Activated naive CD8-positive, alpha-beta T cell treated with anti-CD3 and anti-CD28 coated beads, Interleukin-2, amount 50 U/mL, for 24 hours (primary cell): ENCODE measurements at places on chromosomes 2 and 18.

- DNase-seq = no peak
Measured at GRCh38 chr2:216661639-216662375, 28.6 kb downstream of the IGFBP2 start.

GRCh38 chr2:20619624-20620024, 31.3 kb downstream of the HS1BP3 start:
- DNase-seq = no peak

GRCh38 chr2:68418855-68419254, 48.2 kb downstream of the FBXO48 start:
- DNase-seq = no peak

DNA sequence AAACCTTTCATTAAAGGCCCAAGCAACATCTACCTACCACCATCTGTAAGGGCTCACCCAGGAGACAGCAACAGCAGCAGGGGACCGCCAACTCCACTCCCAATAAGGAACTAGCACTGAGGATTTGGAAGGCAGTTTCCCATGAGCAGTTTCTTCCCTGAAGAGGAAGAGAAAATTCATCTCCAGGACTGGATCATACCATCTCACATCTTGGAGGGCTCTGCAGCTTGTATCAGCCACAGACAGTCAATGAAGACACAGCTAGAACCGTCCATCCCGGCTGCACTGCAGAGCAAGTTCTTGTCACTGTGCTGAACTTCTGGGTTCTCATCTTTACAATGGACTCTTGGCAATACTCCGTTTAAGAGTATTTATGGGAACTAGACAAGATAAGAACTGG, 2.8 kb upstream of the GYPC start:
- DNase-seq = no peak

- DNase-seq = no peak
Measured at GRCh38 chr2:203908066-203908796, 28.3 kb upstream of the ICOS start.

- peak; percentile 20 for DNase-seq
Measured at GRCh38 chr2:204108781-204109295, 172.3 kb downstream of the ICOS start.

- DNase-seq = no peak
Measured at GRCh38 chr2:209601497-209601896, 170.1 kb upstream of the UNC80 start.

GRCh38 chr2:213816583-213816982, 532.3 kb downstream of the SPAG16 start:
- no peak for DNase-seq

GRCh38 chr2:67318563-67318962, 78.6 kb upstream of the ETAA1 start:
- no peak for DNase-seq

DNA sequence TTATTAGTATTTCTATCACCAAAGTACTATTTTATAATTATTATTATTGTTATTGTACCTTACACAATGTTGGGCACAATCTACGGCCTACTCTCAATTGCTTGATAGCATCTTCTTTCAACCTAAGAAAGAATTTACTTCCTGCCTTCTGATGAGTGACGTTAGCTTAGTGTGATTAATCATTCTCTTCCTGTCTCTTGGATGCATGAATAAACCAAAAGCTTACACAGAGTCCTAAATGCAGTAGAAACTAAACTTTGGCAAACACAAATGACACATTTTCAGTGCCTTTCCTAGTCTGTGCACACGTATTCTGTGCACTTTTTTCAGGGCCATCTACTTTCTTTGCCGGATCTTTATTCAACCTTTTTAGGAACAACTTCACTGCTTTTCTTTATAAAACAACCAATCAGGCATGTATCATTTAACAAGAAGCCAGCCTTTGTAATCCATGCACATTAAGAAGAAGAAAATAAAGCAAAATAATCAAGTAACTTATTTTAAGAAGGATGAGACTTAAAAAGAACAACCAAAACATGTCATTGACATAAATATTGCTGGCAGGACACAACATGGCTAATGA, 19.1 kb downstream of the TRAK2 start:
- no peak for DNase-seq

GRCh38 chr2:152577579-152577978, 139.7 kb downstream of the PRPF40A start:
- no peak for DNase-seq

DNA sequence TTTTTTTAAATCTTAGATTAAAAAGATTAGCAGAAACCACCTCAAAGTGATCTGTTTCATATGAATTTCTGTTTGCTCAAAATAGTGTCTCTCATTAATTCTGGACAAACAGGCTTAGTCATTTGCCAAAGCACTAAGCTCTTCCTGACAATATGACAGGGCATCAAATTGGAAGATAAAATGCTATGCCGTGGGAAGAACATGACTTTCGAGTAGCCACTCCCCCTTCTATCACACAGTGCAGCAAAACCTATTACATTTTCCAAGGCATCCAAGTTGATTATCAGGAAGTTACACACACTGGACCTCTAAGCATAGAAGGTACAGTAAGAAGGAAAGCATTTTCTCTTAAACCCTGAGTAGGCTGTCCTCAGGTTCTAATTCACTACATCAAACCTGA, 89.5 kb downstream of the STK39 start:
- DNase-seq = no peak

- DNase-seq = no peak
Measured at GRCh38 chr2:29485631-29486030, 370.4 kb downstream of the CLIP4 start.

GRCh38 chr2:185316383-185316782, 422.2 kb upstream of the FSIP2 start:
- DNase-seq = no peak

GRCh38 chr2:14628901-14629300, 3.6 kb upstream of the LRATD1 start:
- no peak for DNase-seq

DNA sequence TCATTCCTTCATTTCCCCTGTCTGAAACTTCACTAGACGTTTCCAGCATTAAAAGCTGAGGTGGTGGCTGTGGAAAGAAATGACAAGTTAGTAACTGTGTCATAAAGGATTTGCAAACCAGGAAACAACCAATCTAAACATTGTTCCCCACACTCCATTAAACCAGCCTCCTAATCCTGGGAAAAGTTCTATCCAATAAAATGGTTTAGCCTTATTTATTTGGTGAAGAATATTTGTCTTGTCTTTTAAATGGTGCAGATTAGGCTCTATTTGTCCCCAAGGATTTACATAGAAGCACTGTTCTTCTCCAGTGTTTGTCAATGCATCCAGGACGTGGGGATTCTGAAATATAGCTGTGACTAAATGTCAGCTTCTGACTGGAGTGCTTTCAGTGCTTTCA, 10.5 kb upstream of the DPP4 start:
- DNase-seq = no peak

GRCh38 chr18:76373297-76373696, 121.7 kb downstream of the ZNF516 start:
- DNase-seq = no peak

GRCh38 chr2:69993048-69993565, 31.7 kb upstream of the ASPRV1 start:
- DNase-seq = no peak

DNA sequence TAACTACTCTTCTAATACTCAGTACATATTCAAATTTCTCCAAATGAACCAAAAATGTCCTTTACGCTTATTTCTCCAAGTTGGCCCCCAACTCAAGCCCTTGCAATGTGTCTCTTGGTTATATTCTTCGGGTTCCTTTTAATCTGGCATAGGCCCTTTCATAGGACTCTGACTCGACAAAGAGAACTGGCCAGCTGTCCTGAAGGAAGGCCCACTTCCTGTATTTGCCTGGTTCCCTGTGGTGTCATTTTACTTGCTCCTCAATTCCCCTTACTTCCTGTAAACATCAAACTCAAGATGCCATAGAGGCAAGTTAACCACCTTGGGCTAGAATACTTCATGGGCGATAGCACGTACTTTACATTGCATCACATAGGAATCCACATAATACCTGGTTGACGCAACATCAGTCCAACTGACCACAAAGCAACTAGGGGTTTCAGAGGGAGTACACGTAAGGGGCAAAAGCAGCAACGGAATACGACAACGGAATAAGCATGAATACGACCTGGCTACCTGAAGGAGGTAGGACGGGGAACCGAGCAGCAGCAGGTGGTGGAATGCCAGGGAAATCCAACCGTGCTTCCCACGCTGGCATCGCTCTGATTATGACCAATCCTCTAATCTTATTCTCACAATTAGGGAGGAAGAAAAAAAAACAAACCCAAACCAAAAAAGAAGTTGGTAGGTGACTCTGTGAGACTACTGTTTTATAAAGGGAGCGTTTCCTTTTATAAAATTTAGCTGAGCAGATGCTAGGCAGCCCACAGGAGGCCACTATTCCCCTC, 823 bp upstream of the GORASP2 start:
- DNase-seq = peak; percentile 15

DNA sequence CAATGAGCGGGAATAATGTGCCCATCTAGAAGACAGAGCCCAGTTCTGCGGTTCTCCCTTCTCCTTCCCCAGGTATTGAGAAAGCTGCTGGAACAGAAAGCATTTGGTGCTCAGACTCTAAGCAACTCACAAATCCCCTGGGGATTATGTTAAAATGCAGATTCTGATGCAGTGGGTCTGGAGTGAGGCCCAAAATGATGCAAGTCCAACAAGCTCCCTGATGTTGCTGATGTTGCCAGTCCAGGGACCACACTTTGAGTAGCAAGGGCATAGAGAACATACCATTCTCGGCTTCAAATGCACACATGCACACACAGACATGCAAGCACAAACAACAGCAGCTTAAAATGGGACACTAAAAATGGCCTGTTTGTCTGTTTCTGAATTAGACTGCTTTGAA, 274.8 kb upstream of the NCKAP5 start:
- DNase-seq = no peak

DNA sequence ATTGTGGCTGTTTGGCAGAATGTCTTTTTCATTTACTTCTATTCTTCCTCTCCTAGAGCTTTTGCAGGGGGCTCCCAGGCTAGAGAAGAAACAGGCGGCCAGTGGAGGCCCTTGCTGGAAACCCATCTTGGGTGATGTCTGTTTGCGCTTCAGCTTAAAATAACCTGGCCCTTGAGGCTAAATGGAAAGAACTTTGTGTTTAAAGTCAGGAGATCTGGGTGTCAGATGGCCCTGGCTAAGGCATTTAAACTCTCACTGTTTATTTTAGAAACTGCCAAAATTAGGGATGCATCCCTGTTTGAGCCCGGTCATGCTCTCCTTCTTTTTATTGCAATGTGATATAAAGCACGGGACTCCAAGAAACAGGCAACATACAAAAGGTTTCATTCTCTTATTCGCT, 118.4 kb upstream of the RMP24 start:
- no peak for DNase-seq

DNA sequence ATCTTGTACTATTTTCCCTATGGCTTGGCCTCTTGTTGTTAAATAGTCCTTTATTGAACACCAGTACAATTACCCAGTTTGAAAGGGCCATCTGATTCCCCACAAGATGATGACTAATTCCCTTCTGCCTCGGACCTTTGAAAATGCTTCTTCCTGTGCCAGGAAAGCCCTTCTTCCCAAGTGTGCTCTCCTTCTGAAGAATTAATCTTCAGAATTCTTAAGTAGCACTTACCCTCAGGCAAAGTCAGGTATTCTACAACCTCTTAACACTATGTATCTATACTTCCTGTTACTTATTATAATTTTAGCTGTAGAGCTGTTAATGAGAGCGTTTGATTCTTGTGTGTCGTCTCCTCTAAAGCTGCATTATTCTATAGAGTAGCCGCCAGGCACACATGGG, 28.6 kb upstream of the MEX3C start:
- no peak for DNase-seq

DNA sequence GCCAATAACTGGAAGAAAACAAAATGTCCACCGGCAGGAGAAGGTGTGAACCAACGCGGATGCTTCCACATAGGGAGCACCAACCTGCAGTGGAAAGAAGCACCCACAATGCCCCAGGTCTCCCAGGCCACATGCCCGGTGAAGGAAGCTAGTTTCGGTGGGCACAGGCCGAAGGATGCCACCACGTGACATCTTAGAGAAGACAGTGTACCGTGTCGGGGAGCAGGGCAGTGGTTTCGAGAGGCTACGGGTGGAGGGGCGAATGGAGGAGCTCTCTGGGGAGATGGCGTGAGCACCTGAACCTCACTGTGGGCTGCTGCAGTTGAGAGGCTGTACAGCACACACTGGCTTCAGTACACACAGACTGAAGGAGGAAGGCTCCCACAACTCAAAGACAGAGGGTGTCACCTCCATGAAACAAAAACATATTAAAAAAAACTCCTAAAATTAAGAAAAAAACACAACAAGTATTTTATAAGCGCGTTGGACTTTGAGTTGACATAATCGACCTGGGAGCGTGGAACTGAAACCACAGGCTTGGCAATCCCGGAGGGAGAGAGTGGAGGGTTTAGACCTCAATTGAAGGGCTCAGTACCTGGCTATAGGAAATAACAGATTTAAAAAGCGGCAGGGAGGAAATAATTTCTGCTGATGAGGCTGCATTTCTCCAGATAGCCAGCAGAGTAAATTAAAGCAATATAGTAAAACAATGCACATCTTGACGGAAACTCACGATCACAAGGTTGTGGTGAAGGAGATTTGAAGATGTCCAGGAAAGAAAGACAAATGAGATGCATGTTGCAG, 160.1 kb downstream of the RTP5 start:
- no peak for DNase-seq

- DNase-seq = no peak
Measured at GRCh38 chr2:185813707-185814106, 75.1 kb downstream of the FSIP2 start.

DNA sequence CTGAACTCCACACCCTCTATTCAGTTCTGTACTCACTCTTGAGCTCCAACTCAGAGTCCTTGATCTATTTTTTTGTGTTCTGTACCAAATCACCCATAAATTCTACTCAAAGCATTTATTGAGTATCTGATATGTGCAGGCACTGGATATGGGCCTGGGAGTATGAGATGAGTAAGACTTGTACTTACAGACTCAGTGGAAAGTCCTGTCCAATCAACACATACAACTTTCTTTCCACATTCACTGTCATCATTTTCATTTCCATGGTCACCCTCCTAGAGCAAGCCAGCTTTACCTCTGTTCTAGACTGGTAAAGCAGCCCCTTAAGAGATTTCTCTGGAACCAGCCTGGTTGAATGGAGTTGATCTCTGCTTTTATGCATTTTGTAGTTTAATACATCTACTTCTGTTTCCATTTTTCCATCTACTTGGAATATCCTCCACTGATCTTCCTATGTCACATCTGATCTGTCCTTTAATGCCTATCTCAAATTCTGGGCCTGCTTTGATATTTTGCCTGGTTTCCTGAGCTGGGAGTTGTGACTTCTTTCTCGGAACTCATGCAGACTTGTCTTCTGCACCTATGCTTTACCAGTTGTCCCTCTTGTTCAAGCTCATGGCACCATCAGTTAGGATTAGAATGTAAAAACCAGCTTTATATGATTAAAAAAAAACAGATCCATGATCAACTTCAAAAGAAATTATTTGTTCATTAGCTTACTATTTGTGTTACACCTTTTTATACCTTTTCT, 96.9 kb upstream of the GLS start:
- no peak for DNase-seq

GRCh38 chr2:165693838-165694237, 100.2 kb downstream of the GALNT3 start:
- no peak for DNase-seq

- no peak for DNase-seq
Measured at GRCh38 chr2:113200236-113200635, 26.5 kb downstream of the PSD4 start.

- no peak for DNase-seq
Measured at GRCh38 chr18:67590571-67591141, 74.1 kb upstream of the DSEL start.
